Upper lobe of left lung (tissue), 6 donors: ENCODE measurements at places on chromosomes 1 and 21.
A peak's percentile ranks its signal among the peaks of the same experiment; 100 is the strongest.

DNA sequence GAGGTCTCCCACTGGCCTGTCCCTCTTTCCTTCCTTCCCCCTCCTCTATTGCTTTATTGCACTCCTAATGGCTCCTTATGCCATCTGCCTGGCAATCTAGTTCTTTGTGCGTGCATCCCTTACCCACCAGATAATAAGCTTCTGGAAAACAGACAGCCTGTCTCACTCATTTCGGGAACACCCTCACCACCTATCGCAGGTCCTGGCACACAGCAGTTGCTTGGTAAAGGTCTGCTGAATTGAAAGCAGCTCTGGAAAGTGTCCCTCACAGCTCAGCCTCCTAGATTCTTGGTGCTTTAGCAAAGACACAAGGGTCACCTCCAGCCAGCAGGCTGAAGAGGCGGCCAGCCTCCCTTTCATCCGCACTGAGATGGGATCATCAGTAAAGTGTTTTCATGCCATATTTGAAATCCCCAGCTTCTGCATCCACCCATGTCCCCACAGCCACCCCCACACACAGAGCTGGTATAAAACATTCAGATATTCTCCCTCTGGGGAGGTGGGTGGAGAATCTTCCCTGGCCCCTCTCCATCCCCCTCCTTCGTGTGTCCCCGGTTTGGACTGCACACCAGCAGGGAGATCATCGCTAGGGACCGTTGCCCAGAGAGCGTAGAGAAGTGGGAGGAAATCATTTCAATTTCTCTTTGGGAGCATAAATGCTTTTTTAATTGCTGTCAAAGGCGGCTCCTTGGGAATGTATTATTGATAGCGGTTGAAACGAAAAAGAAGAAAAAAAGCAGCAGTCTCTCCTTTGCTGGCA lies 29.1 kb upstream of the ATP2B4 start:
- no peak for DNase-seq

GRCh38 chr1:183319051-183319450 lies 99.1 kb downstream of the NMNAT2 start:
- DNase-seq: no peak

- no peak for DNase-seq
Observed at GRCh38 chr1:22186311-22186710, 43.4 kb upstream of the WNT4 start.

GRCh38 chr1:193308438-193308837 lies 122.0 kb upstream of the B3GALT2 start:
- no peak for DNase-seq

GRCh38 chr1:147504801-147505311 lies 36.4 kb upstream of the BCL9 start:
- no peak for DNase-seq

DNA sequence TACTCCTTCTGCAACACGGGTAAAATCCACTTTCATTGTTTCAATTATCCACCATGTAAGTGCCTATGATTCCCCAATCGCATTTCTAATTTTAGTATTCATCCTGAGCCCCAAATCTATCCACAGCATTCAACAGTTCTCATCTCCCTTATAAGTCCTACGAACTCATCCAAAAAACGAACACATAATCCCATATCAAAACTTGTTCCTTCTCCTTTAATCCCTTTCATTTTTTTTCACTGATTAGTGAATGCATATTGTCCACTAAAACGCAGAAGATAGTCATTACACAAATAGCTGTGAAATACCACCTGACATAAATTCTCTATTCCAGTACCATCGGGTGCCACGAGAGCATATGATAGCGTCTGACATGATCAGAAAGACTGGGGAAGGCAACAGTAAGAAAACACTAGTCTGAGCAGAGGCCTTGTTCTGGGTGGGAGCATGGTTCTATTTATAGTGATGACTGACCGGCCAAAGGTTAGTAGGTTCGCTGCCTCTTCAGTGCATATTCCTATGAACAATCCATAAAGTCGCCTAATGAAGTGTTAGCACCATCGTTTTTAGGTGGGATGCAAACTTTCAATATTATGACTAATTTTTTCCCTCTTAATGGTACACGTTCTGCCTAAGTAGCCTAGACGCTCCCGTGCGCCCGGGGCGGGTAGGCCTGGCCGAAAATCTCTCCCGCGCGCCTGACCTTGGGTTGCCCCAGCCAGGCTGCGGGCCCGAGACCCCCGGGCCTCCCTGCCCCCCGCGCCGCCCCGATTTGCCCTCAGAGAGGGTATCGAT lies 648 bp downstream of the ATP5PF start:
- peak; percentile 22 for DNase-seq

- DNase-seq: no peak
Observed at GRCh38 chr1:172918478-172918877, 132.3 kb downstream of the TNFSF18 start.

- no peak for DNase-seq
Observed at GRCh38 chr1:54483875-54484437, 64.1 kb upstream of the ACOT11 start.

DNA sequence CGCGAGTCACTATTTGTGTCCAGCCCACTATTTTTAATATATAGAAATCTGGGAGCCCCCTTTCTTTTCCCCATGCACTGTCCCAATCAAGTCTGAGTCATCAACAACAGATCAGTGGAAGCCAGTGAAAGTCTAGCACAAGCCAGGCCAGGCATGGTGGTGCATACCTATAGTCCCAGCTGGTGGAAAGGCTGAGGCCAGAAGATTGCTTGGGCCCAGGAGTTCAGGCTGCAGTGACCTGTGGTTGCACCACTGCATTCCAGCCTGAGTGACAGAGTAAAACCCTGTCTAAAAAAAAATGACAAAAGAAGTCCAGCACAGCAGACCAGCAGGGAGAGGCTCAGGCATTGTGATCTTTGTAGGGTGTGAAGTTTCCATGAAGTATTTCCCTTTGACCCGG lies 9.0 kb upstream of the RPL5 start:
- no peak for DNase-seq

- DNase-seq: peak; percentile 59
Observed at GRCh38 chr1:42978317-42979035, 19.8 kb upstream of the SLC2A1 start.

- DNase-seq: no peak
Observed at GRCh38 chr1:91746728-91747338, 139.1 kb downstream of the TGFBR3 start.

DNA sequence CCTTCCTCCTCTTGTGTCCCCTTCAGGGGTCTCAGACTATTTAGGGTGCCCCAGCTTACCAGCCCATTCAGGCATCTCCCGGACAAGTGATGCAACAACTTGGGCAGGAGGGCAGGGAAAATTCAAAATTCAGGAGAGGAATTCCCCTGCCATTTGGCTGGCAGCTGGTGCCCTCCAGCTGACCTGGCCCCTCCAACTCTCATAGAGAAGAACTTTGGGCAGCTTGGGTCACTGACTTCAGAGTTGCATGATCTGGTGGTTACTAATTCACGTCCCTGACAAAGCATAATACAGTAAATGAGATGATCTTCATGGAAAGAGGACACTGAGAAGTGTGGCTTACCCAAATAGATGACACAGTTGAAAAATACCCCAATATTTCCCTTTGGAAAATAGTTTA lies at the start of gene FCAMR:
Gene FCAMR (minus strand): TSS at position 15 of the 400 bp plus-strand sequence. CDS start 335 bp downstream, outside the sequence.
- no peak for DNase-seq

GRCh38 chr21:43728154-43728466 lies 9.2 kb downstream of the PDXK start:
- DNase-seq: peak; percentile 77

- no peak for DNase-seq
Observed at GRCh38 chr1:5889901-5890300, 102.3 kb downstream of the NPHP4 start.

GRCh38 chr1:202017749-202018467 lies 7.5 kb downstream of the ELF3 start:
- DNase-seq: peak; percentile 84

GRCh38 chr1:36099681-36100341 lies 11.1 kb downstream of the ADPRS start:
- DNase-seq: peak; percentile 90

- no peak for DNase-seq
Observed at GRCh38 chr1:59361766-59362165, 64.9 kb downstream of the FGGY start.

DNA sequence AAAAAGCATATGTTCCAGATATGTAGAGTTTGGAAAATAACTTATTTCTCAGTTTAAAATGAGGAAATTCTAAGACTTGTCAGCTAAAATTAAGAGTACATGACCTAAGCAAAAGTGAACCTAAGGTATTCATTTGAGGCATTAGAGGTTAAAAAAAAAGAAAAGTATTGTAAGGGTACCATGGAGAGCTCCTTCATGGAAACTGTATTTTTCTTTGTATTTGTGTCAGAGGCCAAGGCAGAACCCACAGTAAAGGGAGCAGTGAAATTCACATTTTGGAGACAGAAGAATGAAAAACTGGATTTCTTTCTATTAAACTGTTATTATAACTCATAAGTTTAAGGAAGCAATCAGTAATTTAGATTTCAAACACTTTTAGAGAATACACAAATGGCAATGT lies 1494.8 kb downstream of the KCNT2 start:
- DNase-seq: no peak

- DNase-seq: no peak
Observed at GRCh38 chr1:55781944-55782482, 566.8 kb upstream of the USP24 start.

GRCh38 chr1:204338360-204338759 lies 21.4 kb downstream of the PLEKHA6 start:
- DNase-seq: no peak
